ENCODE measurements at places on chromosomes 7 and 10.

DNA sequence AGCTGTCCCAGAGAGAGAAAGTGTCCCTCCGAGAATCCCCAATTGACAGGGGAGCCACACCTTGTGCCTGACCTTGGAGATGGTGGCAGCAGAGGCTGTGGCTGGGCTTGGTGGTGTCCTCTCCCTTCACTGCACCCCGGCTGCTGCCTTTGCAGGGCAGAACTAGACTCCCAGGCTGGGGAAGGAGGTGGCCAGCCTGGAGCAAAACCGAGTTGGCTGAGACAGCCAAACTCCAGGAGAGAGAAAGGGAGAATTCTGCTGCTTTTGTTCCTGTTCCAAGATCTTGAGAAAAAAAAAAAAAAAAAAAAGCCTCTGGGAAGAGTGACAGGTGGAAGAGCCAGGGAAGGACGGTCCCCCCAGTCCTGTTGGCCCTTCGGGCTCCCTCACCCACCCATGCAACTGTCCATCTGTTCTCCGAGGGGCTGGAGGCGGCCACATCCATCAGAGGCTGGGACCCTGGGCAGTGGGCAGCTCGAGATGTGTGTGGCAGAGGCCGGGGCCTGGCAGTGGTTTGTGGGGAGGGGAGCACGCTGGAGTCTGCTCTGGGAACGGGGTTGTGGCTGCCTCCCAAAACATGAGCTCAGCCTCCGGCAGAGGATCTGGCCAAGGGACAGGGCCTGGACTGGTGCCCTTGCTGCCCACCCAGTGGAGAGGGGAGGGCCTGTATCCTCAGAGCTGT lies 35.5 kb downstream of the CLIP2 start:
- DNase-seq: no peak

DNA sequence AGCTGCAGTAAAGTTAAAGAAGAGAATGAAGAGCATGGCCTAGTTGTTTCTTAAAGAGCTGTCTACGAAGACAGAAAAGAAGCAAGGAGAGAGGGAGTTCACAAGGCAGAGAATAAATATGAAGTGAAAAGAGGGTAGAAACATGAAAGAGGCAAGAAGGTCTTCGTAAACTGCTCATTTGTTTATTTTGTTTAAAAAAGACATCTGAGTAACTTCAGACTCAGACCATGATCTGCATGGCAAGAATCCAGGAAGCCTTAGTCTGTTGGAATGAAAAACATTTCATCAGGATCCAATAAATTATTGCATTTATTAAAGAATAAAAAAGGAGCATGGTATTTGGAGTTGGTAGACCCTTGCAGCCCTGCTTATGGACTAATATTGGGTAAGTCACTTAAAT lies 151.1 kb downstream of the SEM1 start:
- no peak for DNase-seq

GRCh38 chr10:137031-137430 lies 1.8 kb downstream of the ZMYND11 start:
- DNase-seq: no peak

DNA sequence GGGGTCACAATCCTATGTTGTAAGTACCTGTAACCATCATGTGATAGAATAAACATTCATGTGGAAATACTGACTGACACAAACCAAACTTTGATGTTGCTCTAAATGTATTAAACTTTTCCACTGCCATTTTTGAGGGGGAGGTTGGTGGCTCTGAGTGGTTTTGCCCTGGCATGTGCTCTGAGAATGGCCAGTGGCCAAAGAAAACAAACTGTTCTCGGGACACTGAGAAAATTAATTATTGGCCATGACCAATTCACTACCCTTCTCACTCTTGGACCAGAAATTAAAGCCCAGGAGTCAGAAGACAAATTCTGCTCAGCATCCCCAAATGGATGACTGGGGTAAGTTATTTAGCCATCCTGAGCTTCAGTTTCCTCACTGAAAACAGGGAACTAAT lies 195.9 kb downstream of the XPNPEP1 start:
- no peak for DNase-seq

DNA sequence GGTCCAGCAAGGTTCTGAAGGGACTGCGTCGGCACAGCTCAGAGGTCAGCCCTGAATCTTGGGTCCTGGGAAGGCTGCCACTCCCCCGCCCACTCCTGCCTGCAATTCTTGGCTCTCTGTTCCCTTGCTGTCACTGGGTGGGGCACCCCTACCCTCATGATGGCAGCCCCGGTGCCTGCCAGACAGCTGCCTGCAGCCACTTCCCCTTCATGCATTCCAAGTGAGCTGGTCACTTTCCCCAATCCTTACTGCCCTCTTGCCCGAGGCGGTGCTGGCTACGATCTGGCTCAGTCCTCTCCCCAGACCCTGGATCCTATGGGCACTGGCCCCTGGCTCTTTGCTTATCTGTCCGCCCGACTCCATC lies 14.2 kb downstream of the MYL10 start:
- DNase-seq: no peak

DNA sequence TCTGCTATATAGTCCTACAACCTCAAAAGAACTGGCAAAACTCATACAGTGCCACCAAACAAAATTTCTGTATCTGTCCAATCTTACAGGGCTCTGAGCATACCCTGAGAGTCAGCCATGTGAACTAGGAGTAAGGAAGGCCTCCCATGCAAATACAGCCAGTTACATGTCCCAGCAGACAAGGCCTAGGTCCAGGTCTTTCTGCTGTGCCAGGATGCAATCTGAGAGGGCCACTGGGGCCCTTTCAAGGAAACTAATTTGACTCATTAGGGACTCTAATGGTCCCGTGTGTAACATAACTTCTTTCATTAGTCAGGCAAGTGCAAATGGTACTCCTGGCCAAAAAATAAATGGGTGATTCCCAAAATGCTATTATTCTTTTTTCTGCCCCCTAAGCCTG lies 17.9 kb upstream of the HIBADH start:
- DNase-seq: no peak

GRCh38 chr10:86759073-86759672 lies 2.8 kb downstream of the BMPR1A start:
- DNase-seq: no peak

DNA sequence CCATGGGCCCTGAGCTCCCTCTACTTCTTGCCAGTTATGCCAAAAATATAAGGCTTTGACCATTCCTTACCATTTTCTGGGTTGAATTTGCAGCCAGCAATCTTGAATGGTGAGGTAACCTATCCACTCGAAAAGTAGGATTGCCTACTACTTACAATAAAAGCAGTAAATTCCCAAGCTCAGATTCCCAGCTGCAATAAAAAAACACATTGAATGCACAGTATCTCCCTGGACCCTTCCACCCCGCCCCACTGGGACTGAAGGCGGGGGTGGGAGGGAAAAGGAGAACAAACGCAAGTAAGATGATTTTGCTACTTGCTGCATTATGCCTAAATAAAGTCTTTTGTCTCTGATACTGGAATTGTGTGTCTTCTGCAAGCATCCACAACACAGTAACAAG lies 301.9 kb downstream of the HGF start:
- DNase-seq: no peak

GRCh38 chr10:34150103-34150502 lies 665.0 kb downstream of the PARD3 start:
- no peak for DNase-seq

DNA sequence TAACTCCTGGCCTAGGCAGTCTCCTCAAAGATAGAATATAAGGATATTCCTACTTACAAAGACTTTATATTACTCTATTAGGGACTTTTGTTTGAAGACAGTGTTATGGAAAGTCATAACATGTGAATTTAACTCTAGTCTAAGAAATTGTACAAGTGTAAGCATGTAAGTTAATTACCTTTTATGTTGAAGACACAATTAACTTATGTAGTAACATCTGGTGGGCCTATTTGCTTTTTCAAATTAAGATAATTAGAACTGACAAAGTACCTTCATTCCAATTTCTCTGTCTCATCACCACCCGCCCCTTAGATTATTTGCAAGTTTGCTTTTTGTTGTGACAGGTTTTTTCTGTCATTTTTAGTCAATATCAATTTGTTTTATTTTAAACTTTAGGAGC lies 126.0 kb upstream of the THSD7A start:
- DNase-seq: no peak

- no peak for DNase-seq
These were observed 292.0 kb downstream of the PHTF2 start for GRCh38 chr7:78090616-78091015.

DNA sequence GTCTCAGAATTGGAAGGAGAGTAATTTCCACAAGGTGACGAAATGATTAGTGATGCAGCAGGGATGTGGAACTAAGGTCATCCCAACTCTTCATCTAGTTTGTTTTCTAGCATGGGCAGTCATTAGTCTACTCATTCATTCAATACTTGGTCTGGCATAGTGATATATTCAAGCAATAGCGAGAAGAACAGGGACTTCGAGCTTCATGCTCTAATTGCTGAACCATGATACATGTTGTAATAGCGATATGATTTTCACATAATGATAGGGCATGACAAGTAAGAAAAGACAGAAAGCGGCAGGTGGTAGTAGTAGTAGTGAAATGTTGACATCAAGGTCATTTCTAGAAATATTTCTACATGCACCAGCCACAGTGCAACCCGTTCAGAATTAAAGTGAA lies 652.1 kb downstream of the PHTF2 start:
- DNase-seq: no peak

GRCh38 chr10:131874991-131875451 lies 25.8 kb upstream of the PPP2R2D start:
- DNase-seq: no peak

GRCh38 chr7:113996405-113996804 lies 77.6 kb upstream of the PPP1R3A start:
- DNase-seq: no peak

DNA sequence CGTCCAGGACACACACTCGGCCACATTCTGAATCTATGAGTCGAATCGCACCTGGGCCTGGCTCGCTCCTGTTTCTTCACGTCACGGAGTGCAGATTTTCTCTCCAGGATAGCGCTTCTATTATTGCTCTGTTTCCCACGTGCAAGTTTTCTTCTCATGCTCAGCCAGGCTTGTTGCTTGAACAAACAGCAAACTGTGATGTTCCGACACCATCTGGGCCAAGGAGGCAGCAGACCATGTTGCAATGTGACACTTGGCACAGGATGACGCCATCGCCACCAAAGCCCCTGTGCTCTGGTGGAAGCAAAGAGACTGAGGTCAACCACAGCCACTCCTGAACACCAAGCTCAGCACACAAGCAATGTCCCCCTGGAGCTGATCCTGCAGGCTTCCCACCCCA lies 507.1 kb upstream of the ADARB2 start:
- DNase-seq: no peak

DNA sequence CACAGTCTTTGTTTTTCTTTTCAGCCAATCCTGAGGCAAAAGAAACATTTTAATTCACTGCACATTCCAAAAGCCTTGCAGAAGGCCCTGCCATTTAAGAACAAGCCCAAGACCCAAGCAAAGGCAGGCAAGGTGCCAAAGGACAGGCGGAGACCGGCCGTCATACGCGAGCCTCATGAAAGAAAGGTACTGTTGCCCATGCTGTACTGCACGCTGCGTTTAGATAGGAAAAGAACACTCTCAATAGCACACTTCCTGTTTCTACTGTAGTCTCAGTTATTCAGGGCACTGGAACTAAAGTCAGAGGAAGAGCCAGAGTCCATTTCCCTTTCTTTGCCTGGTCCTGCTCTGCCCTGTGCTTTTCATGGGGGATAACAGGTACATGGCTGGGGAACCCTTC lies 47.6 kb downstream of the BMS1 start:
- DNase-seq: no peak

- DNase-seq: no peak
These were observed 29.9 kb downstream of the SEC61G start for GRCh38 chr7:54729107-54729506.

DNA sequence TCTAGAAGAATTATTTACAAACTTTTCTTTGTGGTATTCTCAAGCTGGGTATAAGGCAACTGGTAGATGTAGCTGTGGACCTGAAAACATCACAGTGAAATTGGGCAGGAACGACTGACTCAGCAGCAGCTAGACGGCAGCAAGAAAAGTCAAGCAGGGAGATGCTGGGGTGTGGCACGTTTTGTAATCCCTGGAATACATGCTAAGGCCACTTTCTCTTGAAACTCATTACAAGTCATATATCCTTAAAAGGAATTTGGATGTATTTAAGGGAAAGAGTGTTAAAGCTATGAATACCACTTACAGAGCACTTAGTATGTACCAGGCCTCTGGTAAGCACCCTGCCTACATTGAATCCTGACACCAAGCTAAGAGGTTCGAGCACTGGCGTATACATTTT lies 17.4 kb downstream of the BEND7 start:
- DNase-seq: no peak

DNA sequence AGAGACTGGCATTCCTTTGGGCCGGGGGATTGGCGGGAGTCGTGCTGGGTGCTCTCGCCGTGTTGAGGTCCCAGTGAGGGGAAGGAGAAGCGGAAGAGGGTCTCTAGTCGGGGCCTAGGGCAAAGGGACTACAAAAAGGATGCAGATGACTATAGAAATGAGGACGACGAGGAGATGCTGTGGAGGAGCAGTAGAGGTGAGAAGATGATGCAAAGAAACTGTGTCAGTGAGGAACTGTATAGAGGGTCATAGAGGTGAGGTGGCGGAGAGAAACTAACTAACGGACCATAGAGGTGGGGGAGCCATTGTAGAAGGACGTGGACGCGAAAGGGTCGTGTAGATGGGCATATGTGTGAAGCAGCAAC lies 324 bp downstream of the TWNK start:
- DNase-seq: no peak

DNA sequence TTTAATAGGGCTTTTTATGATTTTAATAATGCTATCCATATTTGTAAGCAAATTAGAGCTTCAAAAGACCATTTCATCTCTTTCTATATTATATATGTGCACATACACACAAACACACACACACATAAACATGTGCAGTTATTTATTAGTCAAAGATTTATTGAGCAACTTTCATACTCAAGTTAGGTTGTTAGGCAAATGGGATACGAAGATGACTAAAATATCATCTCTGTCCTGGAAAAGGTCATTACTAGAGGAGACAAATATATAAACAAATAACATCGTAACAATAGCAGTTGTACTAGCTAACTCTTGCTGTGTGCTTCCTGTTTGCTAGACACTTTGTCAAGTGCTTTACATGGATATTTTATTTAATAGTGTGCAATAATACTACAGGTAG lies 307.9 kb downstream of the SNX13 start:
- DNase-seq: no peak

Data from activated naive CD4-positive, alpha-beta T cell (primary cell).